ENCODE measurements at places on chromosomes 7 and 10. TPM values are rescaled to one million over a fixed set of nuclear protein-coding genes. Genes with fewer than 3 reads are reported as not detected.

PPIF gene
- total RNA-seq = 28.1 TPM

GRCh38 chr7:106262221-106262881 lies 22.4 kb downstream of the NAMPT start:
- DNase-seq = no peak

DNA sequence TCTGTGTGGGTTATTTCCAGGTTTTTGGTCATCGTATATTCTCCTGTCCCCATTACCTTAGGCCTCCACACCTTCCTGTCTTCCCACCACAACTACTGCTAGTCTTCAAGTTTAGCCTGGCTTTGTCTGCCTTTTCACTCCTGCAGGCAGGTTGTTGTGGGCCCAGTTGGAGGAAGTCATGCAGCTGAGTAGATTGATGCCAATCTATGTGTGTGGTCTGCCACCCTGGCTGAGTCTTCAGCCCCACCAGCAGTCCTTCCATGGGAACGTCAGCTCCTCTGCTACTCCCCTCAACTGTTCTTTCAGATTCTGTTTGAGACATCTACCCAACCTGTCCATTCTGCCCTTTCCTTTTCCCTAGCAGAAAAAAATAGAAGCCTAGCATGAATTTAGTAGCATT lies 6.3 kb downstream of the RINT1 start:
- no peak for DNase-seq

SPDYE5 gene
- total RNA-seq = not detected

DNA sequence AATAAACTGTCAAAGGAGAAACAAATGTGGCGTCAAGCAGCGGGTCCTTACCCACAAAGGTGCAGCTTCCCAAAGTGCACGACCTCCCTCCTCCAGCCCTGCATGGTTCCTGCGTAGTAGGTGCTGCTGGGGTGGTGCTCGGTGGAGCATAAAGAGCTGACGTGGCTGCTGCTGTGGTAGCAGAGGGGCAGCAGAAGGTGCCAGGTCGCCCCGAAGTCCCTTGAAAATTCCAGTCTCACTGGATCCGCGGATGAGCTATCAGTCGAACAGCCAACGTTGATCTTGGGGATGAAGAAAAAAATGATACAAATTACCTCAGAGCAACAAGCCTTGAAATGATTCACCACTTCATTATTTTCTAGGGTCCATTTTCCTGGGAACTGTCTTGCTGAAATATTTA lies 105.0 kb upstream of the SLC26A5 start:
- peak; percentile 44 for DNase-seq

- no peak for DNase-seq
Observed at GRCh38 chr7:42709284-42709683, 202.6 kb downstream of the C7orf25 start.

EPO gene
- total RNA-seq = not detected

PRXL2A gene
- total RNA-seq = 27.0 TPM

DNA sequence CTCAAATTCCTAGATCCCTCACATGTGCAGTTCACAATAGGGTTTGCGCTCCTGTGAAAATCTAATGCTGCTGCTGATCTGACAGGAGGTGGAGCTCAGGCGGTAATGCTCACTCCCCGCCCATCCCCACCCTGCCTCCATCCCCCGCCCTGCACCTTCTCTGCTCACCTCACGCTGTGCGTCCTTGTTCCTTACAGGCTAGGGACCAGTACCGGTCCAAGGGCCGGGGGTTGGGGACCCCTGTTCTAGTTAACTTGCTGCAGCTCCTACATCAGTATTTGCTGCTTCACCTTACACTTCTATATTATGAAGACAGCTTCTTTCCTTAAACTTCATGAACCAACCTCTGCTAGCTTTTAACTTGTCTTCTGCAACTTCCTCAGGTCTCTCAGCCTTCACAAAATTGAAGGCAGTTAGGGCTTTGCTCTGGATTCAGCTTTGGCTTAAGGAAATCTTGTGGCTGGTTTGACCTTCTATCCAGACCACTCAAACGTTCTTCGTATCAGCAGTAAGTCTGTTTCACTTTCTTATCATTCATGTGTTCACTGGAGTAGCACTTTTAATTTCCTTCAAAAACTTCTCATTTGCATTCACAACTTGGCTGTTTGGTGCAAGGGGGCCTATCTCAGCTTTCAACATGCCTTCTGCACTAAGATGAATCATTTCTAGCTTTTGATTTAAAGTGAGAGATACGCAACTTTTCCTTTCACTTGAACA lies 1.7 kb upstream of the TNKS2 start:
- no peak for DNase-seq

DNA sequence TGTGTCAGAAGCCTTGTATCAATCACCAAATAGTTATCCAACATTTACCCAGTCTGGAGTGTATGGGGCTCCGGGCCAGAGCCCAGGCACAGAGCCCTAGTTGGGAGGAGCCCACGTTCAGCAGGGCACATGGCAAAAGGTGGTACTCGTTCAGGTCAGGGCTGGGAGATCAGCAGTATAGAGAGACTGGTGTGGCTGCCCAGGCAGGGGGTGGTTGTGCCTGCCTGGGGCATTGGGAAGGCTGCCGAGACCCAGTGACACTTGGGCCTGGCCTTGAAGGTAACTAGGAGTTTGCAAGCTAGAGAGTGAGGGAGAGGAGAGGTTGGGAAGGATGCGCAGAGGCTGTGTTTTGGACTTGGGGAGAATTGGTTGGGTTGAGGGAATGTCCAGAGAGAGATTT lies 48.9 kb upstream of the IGFBP3 start:
- no peak for DNase-seq

- peak; percentile 34 for DNase-seq
Observed at GRCh38 chr7:73512018-73512780, 9.9 kb downstream of the BAZ1B start.

PTPRN2 gene
- 5.5 TPM for total RNA-seq

LIPN gene
- not detected for total RNA-seq

DNA sequence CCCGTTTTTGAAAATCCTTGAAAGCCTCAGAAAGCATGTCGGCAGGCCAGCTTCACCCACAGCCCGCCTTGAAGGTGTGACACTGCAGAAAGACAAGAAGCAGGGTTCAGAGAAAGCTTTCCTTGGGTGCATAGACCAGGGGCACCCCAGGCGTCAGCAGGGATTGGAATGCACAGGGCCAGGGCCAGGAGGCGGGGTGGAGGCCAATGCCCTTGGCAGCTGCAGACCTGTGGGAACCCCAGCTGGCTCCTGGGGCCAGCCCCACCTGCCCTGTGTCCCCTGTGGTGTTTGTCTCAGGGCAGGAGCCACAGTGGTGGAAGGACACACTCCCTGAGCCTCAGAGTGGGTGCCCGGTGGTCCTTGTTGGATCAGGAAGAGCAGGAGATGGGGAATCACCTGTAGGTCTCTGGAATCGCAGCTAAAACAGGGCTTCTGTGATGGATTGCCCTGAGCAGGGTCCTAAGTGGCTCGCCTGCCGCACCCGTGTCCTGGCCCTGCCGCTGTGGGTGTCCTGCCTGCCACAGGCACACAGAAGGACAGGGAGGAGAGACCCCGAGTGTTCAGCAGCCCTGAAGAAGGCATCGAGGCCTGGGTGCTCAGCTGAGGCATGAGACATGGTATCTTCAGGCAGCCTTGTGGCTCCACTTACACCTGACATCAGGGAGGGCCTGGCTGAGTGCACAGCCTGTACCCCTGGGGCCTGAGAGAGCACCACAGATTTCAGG lies 32.5 kb downstream of the ANXA8 start:
- no peak for DNase-seq

- no peak for DNase-seq
Observed at GRCh38 chr10:76879116-76879913, 758.3 kb downstream of the KCNMA1 start.

DNA sequence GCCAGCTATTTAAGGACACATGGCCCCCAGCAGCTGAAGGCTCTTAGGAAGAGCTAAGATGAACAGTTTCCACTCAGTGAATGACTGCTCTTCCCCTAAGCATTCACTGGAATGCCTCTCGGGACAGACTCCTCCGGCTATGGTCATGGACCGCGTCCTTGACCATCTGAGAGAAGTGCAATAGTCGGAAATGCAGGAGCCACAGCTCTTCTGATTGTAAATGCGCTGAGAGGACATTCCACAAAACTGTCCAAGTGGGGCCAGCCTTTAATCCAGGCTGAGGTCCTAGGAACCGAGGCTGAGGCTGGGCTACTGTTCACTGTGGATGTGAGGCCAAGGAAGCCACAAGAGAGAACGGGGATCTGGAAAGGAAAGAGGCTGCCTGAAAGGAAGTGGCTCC lies 162.0 kb upstream of the TMEM72 start:
- no peak for DNase-seq

- no peak for DNase-seq
Observed at GRCh38 chr10:49242604-49243003, 54.4 kb upstream of the TMEM273 start.

KCNIP2 gene
- total RNA-seq = not detected

DNA sequence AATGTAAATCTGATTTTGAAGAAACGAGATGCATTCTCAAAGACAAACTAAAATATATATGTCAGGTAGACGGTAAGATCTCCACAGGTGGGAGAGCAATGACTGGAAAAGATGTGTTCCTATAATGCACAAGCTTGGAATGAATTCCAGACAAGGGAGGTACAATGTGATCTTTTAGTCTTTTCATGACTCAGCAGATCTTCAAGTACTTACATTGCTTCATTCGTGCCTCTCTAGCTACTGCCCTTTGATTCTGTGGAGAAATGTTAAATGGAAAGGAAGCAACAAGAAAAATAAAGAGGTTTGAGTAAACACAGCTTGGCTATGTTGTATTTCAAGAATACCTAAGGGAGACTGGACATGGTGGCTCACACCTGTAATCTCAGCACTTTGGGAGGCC lies 106.6 kb downstream of the GAD2 start:
- no peak for DNase-seq

- DNase-seq = peak; percentile 100
Observed at GRCh38 chr7:129665013-129665401, 53.5 kb downstream of the NRF1 start.

DNA sequence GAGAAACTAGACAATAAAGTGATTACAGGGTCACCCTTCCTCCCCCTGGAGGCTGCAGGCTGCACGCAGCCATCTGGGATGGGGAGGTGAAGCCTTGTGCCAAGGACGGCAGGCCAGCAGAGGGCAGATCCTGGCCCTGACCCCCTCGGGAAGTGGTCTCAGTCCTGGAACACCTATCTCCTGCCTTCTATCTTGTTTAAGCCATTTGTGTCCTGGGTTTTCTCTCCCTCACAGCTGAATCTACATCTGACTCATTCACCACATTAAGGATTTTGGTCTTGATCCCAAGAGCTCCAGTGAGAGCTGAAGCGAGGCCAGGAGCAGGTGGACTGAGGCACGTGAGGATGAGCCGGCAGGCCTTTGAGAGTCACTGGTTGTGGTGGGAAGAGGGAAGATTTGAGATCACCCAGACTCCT lies 16.4 kb upstream of the PARP12 start:
- peak; percentile 68 for DNase-seq

DNA sequence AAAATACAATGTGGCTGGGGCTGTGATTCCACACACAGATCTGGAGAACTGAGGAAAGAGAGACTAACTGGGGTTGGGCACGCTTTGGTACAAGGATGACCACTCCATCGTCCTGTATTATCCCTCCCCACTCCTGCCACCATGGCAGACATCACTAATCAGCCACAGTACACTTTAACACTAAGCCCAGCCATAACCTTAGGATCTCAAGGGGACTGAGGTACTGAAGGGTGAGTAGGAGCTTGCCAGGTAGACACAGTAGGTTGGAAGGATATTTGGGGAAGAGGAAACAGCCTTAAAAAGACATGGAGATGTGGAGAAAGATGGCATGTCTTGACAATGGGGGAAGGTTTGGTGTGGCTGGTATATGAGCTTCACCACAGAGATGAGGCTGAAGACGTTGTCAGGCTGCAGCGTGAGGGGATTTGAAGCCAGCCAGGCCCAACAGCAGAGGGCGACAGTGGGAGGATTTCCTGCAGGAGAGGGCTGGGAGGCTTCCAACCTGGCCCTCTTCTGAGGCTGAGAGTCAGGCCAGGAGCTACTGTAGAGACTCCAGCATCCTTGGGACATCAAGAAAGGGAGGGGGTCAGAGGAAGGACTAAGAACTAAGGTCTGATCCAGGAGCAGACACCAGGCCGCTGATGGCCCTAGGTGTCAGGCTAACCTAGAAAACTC lies 58.6 kb upstream of the COL13A1 start:
- DNase-seq = peak; percentile 35

RNF32 gene
- 1.6 TPM for total RNA-seq

CEP55 gene
- 98.9 TPM for total RNA-seq

GRCh38 chr7:147903536-147904218 lies 686.9 kb upstream of the C7orf33 start:
- DNase-seq = no peak

DNA sequence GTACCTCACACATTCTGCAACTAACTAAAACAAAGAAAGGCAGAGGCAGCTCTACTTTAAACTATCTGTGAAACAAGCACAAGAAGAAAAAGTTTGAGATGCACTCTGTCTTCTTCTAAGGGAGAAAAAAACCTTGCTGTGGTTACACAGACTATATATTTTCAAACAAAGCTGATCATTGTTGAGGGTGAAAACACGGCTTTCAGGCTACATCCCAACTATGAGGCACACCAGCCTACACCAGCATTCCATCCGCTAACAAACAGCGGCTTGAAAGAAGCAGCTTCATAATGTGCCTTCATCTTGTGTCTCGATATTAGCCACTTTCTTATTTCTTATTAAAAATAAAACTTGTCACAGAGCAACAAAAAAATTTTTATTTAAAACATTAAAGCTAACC lies 79.1 kb downstream of the USP6NL start:
- no peak for DNase-seq

LIPF gene
- total RNA-seq = not detected

GRCh38 chr7:147771344-147771743 lies 819.2 kb upstream of the C7orf33 start:
- no peak for DNase-seq

RNF148 gene
- not detected for total RNA-seq

- DNase-seq = no peak
Observed at GRCh38 chr10:60704471-60704870, 73.8 kb upstream of the CDK1 start.

Data from Daoy (cell line).